ENCODE measurements at places on chromosomes 4 and X.

GRCh38 chr4:153177841-153178240 is 26.4 kb upstream of the TRIM2 start:
- no peak for DNase-seq

GRCh38 chr4:113293674-113294073 is 244.2 kb downstream of the ANK2 start:
- DNase-seq, result peak; percentile 54

DNA sequence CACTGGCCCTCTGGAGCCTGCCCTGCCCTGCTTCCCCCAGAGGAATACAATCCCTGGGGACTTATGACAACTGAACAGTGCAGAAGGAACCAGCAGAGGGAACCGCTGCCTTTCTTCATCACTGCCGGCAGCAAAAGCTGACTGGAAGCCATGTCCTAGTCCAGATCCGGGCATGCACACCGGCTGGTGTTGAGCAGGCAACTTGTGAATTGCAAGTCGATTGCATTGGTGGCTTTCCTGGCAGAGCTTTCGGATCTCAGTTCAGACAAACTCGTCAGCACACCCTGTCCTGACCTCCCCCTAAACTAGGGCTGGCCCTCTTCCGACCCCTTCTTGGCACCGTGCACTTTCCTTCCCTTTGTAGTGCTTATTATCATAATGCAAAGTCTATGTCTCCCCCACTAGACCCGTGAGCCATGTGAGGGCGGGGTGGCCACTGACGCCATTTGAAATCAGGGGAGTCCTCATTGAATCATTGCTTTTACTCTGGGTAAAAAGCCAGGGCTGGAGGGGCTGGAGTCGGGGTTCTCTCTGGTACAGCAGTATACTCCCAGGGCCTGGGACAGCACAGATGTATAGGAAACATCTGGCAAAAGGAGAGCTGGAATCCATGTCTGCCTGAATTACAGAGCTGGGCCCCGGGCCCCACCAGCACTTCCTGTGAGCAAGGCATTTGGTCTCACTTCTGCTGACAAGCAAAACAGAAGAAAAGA is 1.8 kb downstream of the ARHGAP4 start:
- DNase-seq, result peak; percentile 61

- DNase-seq, result no peak
Measured at GRCh38 chrX:38205039-38205438, 15.6 kb downstream of the SRPX start.

- no peak for DNase-seq
Measured at GRCh38 chr4:47368211-47368610, 95.3 kb downstream of the COMMD8 start.
